ENCODE measurements at places on chromosomes 11 and 22.

- DNase-seq = no peak
Observed at GRCh38 chr11:133887692-133888332, 42.5 kb upstream of the SPATA19 start.

GRCh38 chr11:2591805-2592204 lies 108.0 kb downstream of the KCNQ1OT1 start:
- DNase-seq = no peak

- no peak for DNase-seq
Observed at GRCh38 chr22:39405346-39406085, 5.9 kb downstream of the TAB1 start.

DNA sequence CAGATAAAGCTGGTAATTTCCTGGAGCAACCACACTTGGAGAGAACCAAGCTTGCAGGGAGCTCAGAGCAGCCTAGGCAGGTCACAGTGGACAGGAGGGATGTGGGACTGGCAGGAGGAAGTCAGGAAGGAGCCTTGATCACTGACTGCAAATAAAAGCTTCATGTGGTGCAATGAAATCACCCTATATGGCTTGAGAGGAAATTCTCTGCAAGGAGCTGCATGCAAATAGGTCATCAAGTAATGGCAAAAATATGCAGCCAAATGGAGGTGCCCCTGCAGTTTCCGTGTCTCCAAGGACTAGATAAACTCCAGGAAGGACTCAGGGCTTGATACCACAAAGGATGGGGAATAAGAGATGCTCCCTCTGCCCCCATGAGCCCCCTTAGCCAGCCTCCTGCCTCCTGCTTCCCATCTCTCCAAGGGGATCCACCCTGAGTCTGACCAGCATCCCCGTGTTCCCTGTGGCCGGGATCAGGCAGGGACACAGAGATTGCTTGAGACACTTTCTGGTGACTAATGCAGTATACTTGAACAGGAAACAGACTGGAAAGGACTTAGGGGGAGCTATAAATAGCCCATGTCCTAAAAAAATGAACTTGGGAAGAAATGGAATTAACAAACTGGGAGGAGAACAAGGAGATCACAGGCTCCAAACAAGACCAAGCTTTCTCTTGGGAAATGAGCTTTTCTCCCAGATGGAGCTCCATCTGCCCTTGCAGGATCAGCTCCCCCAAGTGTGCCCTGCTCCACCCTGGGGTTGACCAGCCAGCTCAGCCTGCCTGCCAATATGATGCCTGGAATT lies 23.9 kb upstream of the MICAL2 start:
- DNase-seq = peak; percentile 96

DNA sequence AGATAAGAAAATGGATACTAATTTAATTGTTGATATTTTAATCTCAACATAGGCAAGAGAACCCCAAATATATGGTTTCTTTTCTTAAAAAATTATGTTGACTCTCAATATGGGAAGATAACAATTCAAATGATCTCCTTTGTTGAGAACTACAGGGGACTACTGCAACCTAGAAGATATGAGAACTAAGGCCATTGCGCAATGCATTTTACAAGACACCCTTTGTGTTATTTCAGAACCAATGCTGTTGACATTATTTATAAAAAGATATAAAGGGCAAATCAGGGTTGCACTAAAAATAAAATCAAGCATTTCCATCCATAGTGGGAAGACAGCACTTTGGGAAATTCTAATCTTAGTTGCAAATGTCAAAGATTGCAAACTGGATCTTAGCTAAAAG lies 322.3 kb downstream of the SOX6 start:
- DNase-seq = no peak

- DNase-seq = no peak
Observed at GRCh38 chr11:69352166-69352565, 58.2 kb downstream of the MYEOV start.

DNA sequence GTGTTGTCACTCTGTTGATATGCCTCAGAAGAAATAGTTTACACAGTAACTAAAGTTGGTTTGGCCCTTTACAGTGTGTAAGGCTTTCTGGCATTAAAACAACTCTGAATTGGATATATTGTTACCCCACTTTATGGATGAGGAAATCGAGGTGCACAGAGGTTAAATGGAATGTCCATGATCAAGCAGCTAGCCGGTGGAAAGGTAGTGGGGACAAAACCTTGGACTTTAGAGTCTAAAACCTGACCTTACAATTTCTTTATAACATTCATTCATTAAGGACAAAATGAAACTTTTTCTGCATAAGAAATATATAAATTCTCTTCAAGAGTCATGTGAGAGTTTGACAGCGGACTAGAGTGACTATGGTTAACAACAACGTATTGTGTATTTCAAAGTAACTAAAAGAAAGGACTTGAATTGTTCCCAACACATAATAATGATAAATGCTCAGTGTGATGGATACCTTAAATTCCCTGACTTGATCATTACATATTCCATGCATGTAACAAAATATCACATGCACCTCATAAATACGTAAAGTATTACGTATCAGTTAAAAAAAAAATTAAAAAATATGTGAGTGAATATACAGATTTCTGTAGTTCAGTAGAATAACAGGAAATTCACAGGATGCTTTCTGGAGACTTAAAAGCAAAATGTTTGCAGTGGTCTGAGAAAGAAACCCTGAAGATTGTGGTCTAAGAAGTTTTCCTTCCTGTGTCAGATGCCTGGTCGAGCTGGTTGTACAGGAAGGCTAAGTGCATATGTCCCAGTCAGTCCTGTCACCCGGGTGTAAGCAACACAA lies 51.0 kb downstream of the TEAD1 start:
- DNase-seq = no peak

- no peak for DNase-seq
Observed at GRCh38 chr22:39990686-39991085, 4.1 kb upstream of the FAM83F start.

DNA sequence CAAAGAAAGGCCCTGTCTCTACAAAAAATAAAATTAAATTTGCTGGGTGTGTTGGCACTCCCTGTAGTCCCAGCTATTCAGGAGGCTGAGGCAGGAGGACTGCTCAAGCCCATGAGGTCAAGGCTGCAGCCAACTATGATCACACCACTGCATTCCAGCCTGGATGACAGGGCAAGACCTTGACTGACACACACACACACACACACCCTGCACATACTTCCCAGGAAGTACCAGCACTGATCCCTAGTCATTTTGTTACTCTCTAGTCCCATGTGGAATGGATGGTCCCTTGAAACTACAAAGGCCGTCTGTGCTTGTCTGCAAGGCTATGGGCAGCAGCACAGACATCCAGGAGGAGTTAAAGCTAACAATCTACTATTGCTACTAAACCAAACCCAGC lies 59.7 kb upstream of the CYP2D6 start:
- DNase-seq = no peak

GRCh38 chr22:48301421-48301820 lies 1526.3 kb downstream of the BRD1 start:
- no peak for DNase-seq

DNA sequence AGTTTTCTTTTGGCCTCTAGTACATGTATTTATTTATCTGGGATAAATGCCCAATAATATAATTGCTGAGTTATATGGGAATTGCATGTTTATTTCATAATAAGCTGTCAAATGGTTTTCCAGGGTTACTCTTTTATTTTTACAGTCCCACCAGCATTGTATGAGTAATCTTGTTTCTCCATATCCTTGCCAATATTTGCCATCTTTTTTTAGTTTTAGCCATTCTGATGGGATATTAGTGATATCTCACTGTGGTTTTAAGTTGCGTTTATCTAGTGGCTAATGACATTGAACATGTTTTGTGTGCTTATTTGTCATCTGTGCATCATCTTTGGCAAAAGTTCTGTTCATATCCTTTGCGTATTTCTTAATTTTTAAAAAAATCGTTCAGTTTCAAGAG lies 372.8 kb upstream of the CCDC179 start:
- DNase-seq = no peak

DNA sequence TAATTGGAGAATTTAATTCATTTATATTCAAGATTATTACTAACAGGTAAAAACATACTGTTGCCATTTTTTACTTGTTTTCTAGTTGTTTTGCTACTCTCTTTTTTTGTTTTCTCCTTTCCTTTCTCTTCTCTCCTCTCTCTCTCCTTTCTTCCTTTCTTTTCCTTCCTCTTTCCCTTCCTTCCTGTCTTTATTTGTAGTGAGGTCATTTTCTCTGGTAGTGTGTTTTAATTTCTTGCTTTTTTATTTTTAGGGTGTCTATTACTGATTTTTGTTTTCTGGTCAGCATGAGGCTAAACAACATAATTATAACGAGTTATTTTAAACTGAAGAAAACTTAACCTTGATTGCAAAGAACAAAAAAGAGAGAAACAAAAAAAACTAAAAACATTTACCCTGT lies 112.4 kb upstream of the SERPIND1 start:
- DNase-seq = no peak

DNA sequence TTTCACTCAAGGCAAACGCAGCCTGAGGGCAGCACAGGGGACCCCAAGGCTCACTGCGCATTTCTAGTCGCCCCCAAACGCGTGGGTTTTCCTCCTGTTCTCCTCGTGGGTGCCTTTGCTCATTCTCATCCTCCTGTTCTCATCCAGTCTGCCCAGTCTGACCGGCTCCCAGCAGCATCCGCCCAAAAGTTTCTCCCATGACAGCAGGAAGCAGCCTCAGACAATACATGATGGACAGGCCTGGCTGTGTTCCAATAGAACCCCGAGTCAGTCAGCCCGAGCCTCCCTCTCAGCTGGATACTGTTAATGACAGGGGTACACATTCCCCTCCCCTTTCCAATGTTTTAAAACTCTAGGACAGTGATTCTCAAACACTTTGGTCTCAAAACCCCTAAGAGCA lies 22.5 kb upstream of the KRTAP5-7 start:
- DNase-seq = no peak

DNA sequence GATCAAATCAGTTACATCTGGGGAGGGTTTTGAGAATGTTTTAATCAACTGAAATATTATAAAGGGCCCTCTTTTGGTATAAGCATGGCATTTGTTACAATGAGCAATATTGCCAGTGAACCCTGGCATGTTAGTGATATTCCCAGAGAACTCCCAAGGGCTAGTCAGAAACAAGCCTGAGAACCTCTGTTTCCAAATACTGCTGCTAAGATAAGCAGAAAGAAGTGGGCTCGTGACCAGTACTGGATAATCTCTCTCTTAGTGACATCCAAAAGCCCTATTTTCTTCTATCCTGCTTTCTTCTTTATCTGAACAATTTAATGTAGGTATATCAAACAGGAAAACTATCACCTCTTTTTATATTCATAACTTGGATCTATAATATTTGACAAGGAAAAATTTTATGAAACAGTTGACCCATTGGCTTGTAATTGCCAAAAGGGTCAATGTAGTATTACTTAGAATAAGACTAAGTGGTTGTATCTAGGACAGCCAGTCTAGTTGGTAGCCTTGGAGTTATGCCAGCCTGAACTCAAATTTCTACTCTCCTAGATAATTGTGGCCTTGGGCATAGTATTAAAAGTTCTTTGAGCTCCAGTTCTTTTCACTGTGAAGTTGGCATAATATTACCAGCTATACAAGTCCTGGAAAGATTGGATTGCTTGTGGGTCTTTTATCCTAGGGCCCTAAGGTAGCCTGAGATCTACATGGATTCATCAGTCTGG lies 15.7 kb downstream of the CAT start:
- DNase-seq = no peak

- no peak for DNase-seq
Observed at GRCh38 chr11:31477528-31478222, 31.7 kb downstream of the IMMP1L start.

GRCh38 chr22:36587289-36588154 lies 58.6 kb upstream of the EIF3D start:
- no peak for DNase-seq

GRCh38 chr11:76172583-76172982 lies 33.7 kb downstream of the WNT11 start:
- DNase-seq = no peak

DNA sequence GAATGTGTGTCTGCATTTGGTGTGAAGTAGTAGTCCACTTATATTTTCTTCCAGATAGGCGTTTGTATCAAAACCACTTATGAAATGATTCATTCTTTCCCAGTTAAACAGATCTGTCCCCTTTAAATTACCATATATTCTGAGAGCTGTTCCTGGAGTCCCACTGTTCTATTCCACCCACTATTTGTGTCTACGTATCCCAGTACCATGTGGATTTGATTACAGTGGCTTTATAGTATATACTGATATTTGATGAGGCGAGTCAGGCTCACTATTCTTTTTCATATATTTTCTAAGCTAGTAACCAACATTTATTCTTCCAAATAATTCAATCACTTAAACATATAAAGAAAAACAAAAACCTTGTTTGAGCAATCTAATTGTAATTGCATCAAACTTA lies 81.9 kb upstream of the RASSF10 start:
- DNase-seq = no peak

DNA sequence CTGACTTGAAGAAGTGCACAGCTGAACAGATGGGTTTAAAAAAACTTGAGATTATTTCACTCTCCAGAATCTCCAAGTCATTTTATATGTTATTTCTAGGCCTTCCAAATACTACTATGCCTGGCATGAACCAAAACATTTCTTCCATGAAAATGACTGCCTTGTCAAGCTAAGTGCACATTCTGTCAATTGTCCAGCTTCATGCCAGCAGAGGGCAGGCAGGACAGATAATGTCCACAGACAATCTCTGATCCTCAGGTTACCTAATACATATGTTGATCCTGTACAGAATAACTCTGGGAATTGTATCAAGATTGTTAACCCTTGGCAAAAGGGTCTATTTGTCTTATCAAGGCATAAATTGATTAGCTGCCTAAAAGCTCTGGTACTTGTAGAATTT lies 229.5 kb downstream of the AASDHPPT start:
- DNase-seq = no peak

DNA sequence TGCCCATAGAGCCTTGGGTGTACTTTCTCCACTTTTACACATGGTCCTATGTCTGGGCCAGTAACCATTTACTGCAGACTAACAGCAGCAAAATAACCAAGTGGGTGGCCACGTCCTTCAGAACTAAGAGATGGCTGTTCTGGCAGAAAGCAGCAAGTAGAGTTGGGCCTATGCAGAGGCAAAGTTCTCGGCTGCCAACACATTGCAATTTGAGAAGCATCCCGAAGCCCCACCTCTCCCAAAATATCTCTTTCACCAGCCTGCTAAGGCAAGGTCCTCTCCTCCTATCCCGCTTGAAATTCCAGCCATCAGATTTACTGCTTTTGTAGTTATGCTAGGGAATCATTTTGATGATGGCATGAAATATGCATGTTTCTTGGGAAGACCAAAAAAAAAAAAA lies 118.5 kb upstream of the APOA1 start:
- no peak for DNase-seq

- no peak for DNase-seq
Observed at GRCh38 chr22:49497266-49497665, 330.4 kb downstream of the BRD1 start.

DNA sequence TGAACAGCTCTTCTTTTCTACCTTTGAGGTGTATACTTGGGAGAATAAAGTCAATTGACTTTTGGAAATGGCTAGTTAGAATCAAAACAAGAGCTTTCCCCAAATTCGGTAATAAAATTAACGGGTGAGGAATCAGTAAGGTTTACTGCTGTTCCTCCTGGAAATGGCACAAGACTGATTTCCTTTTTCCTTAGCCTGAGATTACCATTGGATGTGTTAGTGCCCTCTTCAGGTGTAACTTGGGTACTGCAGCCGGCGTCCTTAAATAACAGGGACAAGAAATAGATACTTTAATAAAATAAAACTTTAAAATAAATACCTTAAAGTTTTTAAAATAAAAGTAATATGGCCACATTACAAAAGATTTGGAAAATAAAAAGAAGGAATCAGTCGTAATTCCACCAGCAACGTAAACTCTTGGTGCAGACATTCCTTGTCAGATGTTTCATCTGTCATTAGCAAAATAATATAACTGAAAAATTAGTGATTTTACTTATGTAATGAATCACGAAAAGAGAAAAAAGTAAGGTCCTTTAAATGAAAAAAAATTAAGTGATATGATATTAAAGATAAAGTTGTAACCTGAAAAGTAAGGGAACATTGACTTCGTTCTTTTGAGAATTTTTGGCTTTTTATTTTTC lies 29.7 kb downstream of the ZFTA start:
- DNase-seq = peak; percentile 60
